ENCODE measurements at places on chromosomes 7 and 10.

GRCh38 chr10:16612115-16612980 lies 90.7 kb upstream of the C1QL3 start:
- no peak for DNase-seq

DNA sequence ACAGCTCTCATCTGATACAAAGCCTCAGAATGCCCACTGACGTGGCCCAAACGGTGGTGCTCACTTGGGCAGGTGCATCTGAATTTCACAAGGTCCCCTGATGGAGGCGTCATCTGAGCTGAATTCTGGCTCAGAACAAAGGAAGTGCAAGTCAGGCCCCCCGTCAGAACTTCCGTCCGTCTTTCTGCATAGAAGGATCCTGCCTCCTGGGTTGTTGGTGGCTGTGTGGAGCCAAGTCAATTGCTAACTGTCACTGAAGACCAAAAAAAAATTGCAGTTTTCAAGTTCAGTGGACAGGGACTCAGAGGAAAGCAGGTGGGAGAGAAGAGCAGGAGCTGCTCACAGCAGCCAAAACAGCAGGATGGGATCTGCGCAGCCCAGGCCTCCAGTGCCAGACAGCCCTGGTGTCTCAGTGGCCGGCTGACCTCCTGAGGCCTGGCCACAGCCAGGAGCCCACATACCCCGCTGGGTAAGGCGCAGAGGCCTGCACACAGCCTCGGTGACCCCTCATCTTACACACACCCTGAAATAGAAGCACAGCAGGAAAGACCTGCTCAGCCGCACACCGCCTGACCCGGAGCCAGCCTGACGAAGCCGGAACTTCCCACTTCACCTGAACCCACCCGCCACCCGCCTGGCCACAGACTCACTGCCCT lies 49.4 kb downstream of the PYROXD2 start:
- no peak for DNase-seq

- no peak for DNase-seq
These were observed 57.9 kb downstream of the ZNF22 start for GRCh38 chr10:45058580-45058979.

DNA sequence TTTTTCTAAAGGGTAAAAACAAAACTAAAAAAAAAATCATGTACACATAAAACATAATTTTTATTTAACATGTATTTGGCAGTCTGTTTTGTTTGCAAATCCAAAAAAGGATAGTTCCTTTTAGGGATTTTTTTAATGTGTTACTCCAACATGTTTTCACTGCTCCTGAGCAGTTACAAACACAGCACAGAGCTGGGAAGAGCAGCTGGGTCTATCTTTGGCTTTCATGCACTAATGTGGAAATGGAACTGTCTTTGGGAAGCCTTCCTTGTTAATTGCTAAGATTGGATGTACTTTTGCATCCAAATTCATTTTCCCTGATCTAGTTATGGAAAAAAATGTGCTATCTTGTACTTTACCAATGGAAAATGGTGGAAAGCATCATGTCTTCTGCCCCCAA lies 1035.1 kb downstream of the CNTNAP2 start:
- DNase-seq: no peak

- no peak for DNase-seq
These were observed 434.7 kb downstream of the TNS3 start for GRCh38 chr7:47147213-47147631.

DNA sequence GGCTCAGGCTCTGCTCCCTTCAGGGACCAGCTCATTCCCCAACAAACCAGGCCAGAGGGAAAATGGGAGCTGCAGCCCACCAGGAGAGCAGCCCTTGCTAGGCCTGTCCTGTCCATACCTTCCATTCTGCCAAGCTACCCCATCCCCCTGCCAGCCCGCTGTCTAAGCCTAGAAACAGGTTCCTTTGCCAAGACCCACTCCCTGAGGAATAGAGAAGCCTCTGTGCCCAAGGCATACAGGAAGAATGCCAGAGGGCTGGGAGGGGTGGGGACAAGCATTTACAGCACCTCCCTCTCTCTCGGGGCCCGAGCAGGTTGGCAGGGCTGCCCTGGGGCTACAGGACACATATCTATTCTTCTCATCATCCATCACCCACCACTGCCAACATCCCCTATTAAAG lies 178.3 kb downstream of the GRID1 start:
- DNase-seq: no peak

GRCh38 chr7:52502281-52502680 lies 533.2 kb upstream of the POM121L12 start:
- no peak for DNase-seq

GRCh38 chr7:112529521-112529920 lies 48.7 kb downstream of the LSMEM1 start:
- no peak for DNase-seq

- no peak for DNase-seq
These were observed 621.2 kb downstream of the SDK1 start for GRCh38 chr7:3922175-3922635.

DNA sequence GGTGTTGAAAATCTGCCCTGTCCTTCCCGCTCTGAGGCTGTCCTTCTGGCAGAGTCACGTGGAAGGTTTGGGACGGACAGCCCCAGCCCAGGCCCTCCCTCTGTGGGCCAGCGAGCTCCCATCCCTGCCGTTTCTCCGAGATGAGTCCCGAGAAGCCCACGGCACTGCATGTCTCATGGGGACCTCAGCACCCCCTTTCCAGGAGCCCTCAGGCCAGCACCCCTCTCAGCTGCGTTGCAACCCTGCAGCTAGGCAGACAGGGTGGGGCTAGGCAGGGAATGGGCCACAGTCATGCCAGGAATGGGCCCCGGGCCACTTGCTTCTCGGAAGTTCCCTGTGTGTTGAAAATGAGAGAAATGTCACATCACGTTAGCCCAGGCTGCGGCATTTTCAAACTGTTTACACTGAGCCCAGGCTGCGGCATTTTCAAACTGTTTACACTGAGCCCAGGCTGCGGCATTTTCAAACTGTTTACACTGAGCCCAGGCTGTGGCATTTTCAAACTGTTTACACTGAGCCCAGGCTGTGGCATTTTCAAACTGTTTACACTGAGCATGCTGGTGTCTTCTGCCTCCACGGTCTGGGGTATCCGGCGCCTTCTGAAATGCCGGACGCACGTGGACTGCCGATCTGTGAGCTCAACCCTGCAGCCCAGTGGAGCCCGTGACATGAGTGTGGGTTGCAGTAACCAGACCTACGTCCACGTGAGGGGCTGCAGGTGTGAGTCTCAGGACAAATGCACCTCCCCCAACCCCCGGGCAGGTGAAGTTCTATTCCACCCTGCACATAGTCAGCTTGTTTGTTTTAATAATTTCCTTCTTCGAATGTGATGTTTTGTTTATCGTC lies 42.6 kb downstream of the FAM20C start:
- DNase-seq: no peak

- DNase-seq: no peak
These were observed 91.2 kb upstream of the OIT3 start for GRCh38 chr10:72802332-72802731.

DNA sequence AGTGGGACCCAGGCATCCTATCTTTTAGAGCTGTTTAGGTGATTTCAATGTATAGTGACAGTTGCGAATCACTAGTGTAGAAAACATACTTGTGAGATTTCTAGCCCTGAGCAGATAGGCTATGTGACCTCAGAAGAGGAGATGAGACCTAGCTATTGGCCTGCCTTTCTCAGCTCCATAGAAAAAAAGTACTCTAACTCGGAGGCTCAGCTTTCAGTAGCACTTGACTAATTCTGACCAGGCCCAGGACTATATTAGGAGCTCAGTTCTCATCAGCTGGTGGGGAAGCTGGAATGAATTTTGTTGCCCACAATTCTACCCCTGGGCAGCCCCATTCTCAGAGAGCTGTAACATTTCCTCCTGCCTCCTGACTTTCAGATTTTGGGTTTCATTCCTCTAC lies 179.9 kb upstream of the NAMPT start:
- DNase-seq: no peak

DNA sequence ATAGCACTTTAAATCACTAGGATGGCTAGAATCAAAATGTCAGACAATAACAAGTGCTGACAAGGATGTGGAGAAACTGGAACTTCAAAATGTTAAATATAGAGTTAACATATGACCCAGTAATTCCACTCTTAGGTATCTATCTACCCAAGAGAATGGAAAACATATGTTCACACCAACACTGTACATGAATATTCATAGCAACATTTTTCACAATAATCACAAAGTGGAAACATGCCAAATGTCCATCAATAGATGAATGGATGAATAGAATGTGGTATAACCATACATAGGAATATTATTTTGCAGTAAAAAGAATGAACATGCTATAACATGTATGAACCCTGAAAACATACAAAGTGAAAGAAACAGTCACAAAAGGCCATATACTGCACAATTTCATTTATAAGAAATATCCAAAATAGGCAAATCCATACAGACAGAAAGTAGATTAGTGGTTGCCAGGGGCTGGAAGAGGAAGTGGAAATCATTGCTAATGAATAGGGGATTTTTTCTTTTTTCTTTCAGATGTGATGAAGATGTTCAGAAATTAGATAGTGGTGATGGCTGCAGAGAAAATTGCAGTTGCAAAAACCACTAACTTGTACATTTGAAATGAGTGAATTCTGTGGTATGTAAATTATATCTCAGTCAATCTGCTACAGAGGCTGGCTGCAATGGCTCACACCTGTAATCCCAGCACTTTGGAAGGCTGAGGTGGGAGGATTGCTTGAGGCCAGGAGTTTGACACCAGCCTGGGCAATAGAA lies 93.0 kb downstream of the CPVL start:
- DNase-seq: no peak

- no peak for DNase-seq
These were observed 152.5 kb upstream of the YAE1 start for GRCh38 chr7:39413636-39414223.

- DNase-seq: no peak
These were observed 434.5 kb downstream of the SUGCT start for GRCh38 chr7:40569326-40569725.

DNA sequence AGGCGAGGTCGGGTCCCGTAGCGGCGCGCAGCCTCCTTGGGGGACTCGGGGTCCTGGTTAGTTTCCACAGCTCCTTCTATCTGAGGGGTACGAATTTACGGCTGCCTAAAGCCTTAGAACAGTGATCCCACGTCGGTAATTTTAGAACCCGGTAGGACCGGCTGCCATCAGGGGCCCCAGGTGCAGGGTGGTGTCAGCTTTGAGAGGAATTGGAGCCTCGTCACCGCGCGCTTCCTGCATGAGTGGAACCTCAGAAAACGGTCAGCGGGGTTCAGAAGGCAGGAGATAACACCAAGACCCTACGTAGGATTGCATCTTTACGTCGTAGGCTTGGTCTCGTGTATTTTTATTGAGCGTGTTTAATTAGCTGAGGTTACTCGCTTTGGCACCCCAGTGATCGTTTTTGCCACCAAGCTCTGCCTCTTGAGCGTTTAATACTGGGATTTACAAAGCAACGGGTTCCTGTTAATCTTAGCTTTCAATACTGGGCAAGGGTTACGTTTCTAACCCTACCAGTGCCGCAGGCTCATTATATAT lies 443 bp downstream of the RNF32 start:
- DNase-seq: peak; percentile 11

DNA sequence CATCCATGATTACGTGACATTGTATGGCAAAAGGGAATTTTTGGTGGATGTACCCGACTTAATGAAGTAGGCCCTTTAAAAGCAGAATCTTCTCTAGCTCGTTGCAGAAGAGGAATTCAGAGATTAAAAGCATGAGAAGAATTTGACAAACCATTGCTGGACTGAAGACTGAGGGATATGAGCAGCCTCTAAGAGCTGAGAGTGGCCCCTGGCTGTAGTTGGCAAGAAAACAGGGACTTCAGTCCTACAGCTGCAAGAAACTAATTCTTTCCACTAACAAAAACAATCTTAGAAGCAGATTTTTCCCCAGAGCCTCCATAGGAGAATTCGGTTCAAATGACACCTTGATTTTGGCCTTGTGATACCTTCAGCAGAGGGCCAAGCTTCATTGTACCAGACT lies 34.1 kb downstream of the MACC1 start:
- no peak for DNase-seq

DNA sequence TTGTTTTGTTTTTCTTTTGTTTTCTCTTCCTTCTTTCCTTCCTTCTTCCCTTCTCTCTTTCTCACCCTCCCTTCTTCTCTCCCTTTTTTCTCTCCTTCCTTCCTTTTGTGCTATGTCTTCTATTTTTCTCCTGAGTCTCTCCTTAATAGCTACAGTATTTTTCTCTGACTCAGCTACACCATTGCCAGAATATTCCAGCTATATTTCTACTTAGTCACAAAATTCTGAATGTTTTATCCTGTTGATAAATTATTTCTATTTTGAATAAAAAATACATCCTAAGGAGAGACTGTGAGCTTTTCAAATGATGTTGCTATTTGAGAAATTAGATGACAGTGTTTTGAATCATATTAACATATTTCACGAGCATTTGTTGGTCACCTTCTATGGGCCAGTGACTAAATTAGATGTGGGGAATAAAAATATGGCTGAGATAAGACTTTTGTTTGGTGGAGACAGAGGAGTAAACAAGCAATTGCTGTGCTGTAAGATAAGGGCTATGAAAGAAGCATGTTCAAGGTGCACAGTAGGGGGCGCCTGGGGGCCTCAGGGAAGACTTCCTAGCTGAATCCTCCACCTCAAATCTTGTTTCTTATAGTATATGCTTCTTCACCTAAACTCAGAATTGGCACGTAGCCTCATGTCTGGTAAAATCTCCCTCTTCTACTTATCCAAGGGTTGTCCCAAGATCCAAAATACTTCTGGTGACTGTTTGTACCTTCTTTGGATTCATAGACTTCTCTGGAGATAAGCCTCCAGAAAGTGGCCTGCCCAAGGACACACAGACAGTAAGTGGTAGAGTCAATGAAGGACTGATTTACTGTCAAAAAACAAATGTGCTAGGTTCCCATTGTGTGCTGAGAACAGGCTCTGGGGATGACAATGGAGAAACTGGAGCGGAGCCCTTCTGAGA lies 115.5 kb upstream of the CREB5 start:
- DNase-seq: peak; percentile 2

DNA sequence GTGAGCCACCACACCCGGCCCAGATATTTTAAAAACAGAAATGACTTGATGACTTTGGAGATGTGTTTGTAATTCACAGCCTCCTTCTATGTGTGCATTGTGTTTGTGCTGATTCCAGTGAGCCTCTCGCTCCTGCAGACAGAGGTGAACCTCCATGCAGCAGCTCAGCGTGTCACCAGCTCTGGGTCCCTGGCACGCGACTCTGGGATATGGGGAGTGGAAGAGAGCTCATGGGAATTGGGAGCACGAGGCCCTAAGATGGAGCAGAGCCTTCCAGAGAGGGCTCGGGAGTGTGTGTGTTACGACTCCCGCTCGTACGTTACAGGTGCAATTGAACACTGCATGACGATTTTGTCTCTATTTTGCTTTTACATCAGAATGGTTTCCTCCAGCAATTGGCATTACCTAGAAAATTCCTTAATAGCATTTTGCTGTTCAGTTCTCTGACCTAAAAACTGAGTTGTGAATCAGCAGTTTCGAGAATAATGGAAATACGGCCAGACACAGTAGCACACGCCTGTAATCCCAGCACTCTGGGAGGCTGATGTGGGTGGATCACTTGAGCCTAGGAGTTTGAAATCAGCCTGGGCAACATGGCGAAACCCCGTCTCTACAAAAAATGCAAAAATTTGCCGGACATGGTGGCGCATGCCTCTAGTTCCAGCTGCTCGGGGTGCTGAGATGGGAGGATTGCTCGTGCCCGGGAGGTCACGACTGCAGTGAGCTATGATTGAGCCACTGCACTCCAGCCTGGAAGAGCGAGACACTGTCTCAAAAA lies 204.6 kb downstream of the CUX1 start:
- DNase-seq: no peak
